CD4-positive, alpha-beta T cell treated with Interleukin-21 for 1 hour (primary cell): ENCODE measurements at places on chromosomes 7 and 10.
A peak's percentile ranks its signal among the peaks of the same experiment; 100 is the strongest.

DNA sequence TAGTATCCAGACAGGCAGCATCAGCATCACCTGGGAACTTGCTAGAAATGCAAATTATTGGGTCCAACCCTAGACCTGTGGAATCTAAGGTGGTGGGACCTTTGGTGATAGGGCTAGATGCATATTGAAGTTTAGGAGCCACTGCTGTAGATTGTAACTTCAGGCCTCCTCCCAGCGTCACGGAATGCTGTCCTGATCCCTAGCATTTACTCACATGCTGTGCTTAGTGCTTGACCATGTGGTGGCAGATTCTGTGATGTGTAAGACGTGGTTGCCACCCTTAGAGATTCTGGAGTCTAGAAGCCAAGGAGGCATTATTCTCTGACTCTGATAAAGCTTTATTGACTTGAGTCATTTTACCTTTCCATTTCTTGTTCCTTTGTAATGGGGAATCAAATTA is 13.5 kb downstream of the AHR start:
- no peak for DNase-seq

- DNase-seq, result no peak
Measured at GRCh38 chr7:144579687-144580086, 176.2 kb upstream of the NOBOX start.

DNA sequence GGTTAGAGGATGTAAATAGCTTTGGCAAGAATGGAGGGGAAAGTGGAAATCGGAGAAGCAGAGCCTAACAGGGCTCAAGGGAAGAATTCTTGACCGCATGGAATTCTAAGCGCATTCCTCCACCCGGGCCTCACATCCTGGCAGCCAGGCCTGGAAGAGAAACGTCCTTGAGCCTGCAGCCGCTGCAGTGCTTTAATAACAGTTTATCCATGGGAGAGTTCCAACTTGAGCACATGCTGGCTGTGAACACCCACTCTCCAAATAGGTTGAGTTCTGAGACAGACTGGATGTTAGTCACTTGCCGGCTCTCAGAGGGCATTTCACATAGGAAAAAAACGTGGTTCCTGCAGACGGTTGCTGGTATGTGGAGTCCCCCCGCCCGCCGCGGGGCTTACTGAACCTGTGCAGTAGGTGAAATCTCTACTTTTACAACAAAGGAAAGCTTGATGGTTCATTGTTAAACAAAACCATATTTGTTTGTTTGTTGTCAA is 61.4 kb upstream of the STEAP1B start:
- DNase-seq, result no peak

GRCh38 chr7:84532196-84532595 is 337.6 kb upstream of the SEMA3A start:
- DNase-seq, result no peak

DNA sequence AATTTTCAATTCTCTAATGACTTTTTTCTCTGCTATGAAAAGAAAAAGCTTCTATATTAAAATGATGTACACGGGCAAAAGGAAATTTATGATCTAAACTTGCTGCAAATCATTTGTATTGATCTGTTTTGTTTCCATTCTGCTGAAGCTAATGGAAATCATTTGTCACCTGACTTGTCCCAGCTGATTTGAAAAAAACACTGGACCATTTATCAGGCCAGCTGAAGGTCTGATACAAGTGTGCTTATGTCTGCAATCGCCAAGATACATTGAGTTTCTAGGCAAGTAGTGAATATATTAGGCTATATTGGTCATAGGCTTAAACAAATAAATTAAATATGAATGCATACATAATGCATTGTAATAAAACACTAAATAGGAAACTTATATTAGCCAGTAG is 1309.7 kb downstream of the REEP3 start:
- no peak for DNase-seq

DNA sequence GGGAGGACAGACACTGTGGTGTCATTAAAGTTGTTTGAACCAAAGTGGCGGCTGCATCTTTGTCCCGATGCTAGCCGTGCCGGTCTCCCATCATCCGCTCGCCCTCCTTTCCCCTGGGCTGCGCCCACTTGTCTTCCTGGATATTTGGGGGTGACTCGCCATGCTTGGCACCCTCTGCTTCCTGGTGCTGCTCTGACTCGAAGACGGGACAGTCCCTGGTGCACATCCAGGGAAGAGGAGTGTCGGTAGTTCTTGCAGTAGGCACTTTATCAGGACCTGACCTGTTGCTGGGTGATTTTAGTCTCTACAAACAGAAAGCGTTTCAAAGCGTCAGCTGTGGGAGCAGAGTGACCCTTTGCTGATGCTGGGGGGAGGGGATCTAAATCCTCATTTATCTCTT is 68.3 kb upstream of the DNAJB6 start:
- DNase-seq, result no peak

GRCh38 chr7:27579565-27579964 is 83.1 kb downstream of the HIBADH start:
- no peak for DNase-seq

- no peak for DNase-seq
Measured at GRCh38 chr7:8714791-8715190, 281.4 kb downstream of the NXPH1 start.

DNA sequence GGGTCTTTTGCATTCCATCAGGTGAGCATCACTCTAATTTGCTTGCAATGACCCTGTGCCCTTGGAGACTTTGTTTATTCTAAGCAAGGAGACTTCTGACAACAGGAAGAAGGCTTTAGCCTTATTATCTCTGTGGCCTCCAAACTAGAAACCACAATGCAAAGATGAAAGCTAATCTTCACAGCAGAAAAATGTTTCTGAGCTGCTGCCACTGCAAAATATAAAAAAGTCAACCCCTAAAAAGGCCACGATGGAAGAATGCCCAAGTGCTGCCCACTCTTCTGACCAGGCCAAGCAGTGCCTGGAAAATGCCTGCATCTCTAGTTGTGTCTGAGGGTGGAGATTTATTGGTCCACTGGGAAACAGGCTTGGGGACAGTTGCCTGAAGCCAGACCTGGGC is 299.9 kb downstream of the C7orf25 start:
- DNase-seq, result no peak

DNA sequence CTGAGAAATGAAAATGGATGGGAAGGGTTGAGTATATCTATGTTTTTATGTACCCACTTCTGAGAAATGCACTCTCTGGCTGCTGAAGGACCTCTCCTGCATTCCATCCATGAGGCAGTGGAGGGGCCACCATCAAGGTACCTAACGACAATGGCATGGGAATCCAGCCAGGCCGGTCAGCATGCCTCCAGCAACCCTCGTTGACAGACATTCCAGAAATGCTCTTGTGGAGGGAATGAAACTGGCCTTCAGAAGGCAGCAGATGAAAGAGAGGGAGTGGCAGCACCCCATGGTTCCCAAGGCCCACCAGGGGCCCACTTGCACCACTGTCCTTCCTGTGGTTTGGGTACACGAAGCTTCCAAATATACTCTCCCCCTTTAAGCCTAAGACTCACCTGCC is 269.0 kb downstream of the ARHGAP12 start:
- no peak for DNase-seq

DNA sequence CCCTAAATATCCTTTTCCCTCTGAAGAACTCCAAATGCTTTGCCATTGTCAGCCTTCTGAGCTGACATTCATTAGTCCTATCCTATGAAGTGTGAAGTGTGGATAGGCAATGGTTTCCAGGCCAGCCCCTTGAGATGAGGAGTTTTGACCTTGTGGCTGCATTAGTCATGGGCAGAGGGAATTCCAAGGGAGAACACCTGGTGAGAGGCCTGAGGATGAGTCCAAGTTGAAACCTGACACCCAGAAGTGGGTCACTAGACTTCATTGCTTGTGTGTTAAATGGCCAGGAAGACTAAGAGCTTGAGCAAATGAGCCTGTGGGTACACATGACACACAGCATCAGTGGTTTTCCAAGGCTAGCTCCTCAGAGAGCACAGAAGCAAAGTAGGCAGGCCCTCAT is 260.8 kb downstream of the SKAP2 start:
- DNase-seq, result no peak

GRCh38 chr10:132264966-132265889 is 42.5 kb downstream of the STK32C start:
- no peak for DNase-seq

GRCh38 chr10:43794181-43794815 is 145.6 kb upstream of the ZNF32 start:
- no peak for DNase-seq

- no peak for DNase-seq
Measured at GRCh38 chr7:141911391-141911790, 4.8 kb upstream of the OR9A4 start.

DNA sequence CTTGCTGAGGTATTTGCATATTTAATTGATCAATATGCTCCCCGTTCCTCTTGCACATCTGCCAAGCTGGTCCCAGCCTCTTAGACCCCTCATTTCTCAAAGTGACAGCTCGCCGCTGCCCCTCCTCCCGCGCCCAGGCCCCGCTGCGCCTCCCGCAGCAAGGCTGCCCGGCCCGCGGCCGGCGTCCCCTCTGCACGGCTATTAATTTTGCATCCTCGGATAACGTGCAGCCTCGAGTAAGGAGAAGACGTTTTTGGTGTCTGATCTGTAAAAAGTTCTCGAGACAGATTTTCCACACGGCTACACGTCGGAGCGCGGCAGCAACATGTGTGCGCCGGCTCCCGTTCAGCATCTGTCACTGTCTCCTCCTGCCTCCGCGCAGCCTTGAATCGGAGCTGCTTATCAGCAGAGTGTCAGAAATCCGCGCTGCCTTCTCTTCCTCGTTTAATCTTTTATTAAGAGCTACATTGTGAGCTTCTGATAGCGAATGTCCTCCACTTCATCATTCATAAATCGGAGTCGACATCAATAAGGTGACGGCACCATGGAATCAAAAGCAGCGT is 65.3 kb downstream of the EBF3 start:
- no peak for DNase-seq

DNA sequence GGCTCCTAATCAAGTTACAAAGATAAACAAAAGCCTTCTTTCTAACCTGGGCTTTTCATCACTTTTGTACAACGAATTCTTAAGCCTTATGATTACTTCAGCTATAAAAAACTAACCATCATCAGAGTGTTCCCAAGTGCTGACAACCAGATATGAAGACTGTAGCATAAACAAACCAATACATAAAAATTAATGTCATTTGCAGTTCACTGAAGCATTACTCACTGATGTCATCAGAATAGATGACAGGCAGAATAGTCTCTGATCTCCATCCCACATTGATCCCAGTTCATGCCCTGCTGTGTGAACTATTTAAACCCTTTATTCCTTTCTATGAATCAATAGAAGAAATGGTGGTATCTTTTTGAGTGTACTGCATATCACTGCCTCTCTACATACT is 84.4 kb downstream of the DNAJC1 start:
- no peak for DNase-seq

DNA sequence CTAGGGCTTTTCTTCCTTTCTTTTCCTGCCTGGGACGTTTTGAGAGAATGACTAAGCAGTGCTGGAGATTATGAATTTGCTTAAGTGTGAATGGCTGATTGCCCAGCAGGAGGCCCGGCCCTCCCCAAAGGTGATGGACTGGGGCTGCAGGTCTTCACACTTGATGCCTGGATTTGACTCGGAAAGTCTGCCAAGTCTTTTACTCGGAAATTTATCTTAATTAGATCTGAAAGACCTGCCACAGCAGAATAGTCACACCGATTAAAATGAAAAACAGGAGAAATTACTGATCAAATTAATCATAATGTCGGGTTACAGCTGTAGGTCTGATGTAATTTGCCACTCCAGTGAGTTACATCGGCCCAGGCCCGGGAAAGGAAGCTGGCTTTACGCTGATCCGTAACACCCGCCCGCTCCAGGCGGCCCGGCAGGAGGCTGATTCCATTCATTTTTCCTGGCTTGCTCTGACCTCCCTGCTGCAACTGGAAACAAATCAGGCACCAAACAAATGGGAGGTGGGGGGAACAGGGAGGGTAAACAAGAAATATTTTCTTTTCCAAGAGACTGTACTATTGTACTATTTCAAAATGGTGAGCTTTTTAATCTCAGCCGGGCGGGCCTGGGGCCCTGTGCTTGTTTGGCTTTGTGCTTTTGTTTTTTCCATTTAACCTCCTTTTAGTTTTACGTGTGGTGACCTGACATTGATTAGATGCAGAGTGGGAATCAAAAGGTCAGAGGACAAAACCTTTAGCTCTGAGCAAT is 212.4 kb upstream of the YAE1 start:
- no peak for DNase-seq

GRCh38 chr10:71933651-71934050 is 30.5 kb upstream of the CHST3 start:
- peak; percentile 33 for DNase-seq

- no peak for DNase-seq
Measured at GRCh38 chr7:98199131-98199530, 12.1 kb upstream of the BHLHA15 start.

- DNase-seq, result no peak
Measured at GRCh38 chr10:73207883-73208282, 39.2 kb downstream of the DNAJC9 start.
